ENCODE measurements at places on chromosomes 6 and 20. TPM values are rescaled to one million over a fixed set of nuclear protein-coding genes. Genes with fewer than 3 reads are reported as not detected.

Gene CD83
- 1.0 TPM for total RNA-seq

Gene HEBP2
- 43.7 TPM for total RNA-seq

Gene LCA5
- 4.4 TPM for total RNA-seq

Gene PGC
- not detected for total RNA-seq

Gene EBF4
- total RNA-seq, result 15.2 TPM

Gene WFDC10B
- total RNA-seq, result not detected

Gene APOBEC2
- not detected for total RNA-seq

Gene IMPG1
- total RNA-seq, result not detected

DNA sequence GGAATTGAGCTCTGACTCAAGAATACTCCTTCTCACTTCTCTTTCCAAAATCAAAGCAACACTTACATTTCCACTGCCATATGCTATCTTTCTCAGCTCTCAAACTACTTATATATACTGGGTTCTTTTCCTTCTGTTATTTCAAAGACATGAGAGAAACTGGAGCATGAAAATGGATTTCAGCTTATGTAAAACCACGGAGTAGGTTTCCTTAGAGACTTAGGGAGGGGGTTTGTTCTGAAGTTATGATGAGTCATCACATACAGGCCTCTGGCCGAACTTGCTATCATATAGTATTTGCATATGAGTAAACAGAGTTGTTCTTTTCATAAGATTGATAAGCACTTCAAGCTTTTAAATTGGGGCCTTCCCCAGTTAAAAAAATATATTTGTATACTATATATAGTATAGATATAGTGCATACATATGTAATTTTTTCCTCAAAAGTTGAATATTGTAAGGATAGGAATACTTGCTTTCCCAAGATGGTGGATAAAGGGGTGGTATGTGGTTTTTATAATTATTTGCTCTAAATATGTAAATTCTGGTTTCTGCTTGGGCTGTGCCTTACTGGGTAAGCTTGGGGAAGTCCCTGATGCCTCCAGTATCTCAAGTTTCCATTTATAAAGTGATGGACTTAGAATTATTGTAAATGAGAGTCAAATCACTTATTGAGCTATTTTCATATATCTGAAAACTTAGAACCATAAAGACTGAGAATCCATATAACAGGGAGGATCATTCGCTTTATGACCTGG is 273.9 kb downstream of the RFPL4B start:
- no peak for DNase-seq

- no peak for DNase-seq
These were observed 208.8 kb downstream of the DHX35 start for GRCh38 chr20:39170896-39171463.

DNA sequence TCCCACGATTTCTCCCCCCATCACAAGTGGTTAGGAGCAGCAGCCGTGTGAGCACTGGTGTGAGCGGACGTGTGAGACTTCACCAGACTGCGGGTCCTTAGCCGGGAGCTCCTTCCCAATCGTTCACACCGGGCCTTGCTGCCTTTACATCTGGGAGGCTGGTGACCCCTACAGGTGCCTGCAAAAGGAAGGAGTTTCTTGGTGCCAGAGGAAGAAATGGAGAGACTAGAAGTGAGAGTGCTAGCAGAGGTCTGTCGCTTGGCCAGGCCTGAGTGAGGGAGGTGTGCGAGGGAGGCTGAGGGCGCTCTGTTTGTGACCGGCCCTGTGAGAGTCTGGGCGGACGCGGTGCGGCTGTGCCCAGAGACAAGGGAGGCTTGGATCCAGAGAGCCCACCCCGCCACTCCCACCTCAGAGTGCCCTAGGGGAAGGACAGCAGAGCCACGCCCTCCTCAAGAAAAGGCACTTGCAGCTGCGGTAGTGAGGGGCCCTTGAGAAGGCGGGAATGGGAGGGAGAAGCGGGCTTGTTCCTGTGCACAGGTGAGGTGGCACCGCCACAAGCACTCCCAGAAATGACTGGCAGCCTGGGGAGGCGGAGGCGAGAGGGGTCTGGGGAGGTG is 10.0 kb upstream of the ARMC2 start:
- no peak for DNase-seq

- no peak for DNase-seq
These were observed 844 bp upstream of the ABRACL start for GRCh38 chr6:139027620-139028182.

GRCh38 chr6:12761376-12762115 is 45.0 kb downstream of the PHACTR1 start:
- no peak for DNase-seq

GRCh38 chr6:135054569-135055498 is at the start of gene HBS1L:
Gene HBS1L (minus strand): TSS chr6:135054822. CDS start chr6:135054691, 131 bp downstream.
- DNase-seq, result peak; percentile 98

- no peak for DNase-seq
These were observed 96.1 kb downstream of the FOXO3 start for GRCh38 chr6:108656836-108657235.

GRCh38 chr6:46648869-46649492 is 3.6 kb downstream of the CYP39A1 start:
- DNase-seq, result no peak

- no peak for DNase-seq
These were observed 339.1 kb downstream of the BTBD3 start for GRCh38 chr20:12256806-12257205.

GRCh38 chr20:46681032-46681854 is 8.0 kb downstream of the TP53RK start:
- DNase-seq, result no peak

GRCh38 chr6:148885136-148885865 is 138.5 kb downstream of the UST start:
- DNase-seq, result no peak

DNA sequence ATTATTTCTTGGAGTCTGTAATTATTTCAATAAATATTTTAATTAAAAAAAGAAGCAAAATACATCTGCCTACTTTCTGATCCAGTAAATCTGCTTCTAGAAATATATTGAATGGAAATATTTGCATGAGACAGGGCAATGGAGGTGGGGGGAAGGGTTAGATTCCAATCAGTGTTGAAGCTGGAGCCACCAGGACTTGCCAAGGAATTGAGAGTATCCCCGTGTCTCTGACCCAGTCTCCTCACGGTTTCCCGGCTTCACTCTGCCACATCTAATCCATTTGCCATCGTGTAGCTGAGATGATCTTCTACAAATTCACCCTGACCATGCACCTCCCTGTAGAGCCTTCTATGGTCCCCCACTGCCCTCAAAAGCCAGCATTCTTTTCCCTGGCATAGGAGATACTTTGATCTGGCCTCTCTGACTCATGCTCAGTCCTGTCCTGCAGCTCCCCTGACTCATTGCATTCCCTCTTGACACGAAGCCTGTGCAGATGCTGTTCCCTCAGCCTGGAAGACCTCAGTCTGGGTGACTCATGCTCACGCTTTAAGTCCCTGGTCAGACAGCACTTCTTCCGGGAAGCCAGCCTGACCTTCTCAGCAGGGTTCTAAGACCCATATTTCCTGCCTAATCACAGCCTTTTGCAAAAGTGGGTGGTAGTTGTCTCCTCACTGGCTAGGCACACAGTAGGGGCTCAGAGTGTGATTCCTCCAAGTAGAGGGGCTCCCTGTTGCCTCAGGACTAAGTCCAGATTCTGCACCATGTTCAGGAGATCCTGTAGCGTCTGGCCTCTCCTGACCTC is 23.0 kb upstream of the FKBP1A start:
- no peak for DNase-seq

- no peak for DNase-seq
These were observed 141.1 kb downstream of the PDSS2 start for GRCh38 chr6:107318100-107318736.

DNA sequence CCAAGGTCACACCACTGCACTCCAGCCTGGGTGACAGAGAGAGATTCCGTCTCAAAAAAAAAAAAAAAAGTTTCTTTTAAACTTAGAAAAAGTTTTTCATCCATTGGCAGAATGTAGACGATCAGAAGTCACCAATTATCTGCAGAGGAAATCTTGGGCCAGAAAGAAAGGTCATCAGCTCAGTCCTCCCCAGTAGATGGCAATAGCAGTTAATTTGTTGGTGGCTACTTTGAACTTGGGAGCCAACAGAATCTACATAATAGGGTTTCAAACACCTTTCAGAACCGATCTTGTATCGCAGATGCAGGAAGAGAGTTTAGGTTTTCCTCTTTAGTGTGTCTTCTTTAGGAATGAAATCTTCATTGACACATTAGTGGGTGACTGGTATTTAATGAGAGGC is 41.7 kb downstream of the LBP start:
- no peak for DNase-seq

Measured in chondrocyte (in vitro differentiated cells).